ENCODE measurements at places on chromosomes 2 and 18.
A peak's percentile ranks its signal among the peaks of the same experiment; 100 is the strongest.

GRCh38 chr18:79949697-79950487, 1.6 kb downstream of the SLC66A2 start:
- DNase-seq: no peak

GRCh38 chr18:76686737-76687231, 135.6 kb upstream of the ZNF236 start:
- DNase-seq: peak; percentile 52

DNA sequence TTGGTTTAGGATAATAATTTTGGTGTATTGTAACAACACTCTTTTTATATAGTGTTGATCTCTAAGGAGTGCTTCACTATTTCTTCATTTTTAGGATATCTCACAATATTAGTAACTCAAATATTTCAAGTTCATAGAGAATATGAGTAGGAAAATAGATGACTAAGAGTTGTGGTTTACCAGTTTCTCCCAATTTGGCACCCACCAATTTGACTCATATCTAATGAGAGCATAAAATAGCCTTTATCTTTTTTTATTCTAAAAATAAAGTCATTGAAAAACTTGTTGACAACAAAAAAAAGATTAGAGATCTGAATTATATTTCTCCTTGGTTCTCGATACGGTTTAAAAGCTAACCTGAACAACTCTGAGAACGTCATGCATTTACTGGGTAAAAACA, 204.0 kb downstream of the PARD3B start:
- DNase-seq: no peak

DNA sequence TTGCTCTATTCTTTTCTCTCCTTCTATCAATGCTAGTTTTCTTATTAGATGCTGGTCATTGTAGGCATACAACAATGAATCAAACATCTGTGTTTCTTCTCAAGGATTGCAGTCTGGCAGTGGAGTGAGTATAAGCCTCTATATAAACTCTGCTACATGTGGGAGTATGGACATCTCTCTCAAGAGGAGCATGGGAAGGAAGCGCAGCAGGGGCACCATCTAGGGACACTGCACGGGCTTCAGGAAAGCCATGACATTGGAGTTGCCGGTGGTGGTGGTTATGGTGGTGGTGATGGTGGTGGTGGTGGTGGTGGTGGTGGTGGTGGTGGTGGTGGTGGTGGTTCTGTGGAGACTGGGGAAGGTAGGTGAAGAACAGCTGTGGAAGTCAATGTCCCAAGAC, 462.6 kb downstream of the RNF144A start:
- no peak for DNase-seq

DNA sequence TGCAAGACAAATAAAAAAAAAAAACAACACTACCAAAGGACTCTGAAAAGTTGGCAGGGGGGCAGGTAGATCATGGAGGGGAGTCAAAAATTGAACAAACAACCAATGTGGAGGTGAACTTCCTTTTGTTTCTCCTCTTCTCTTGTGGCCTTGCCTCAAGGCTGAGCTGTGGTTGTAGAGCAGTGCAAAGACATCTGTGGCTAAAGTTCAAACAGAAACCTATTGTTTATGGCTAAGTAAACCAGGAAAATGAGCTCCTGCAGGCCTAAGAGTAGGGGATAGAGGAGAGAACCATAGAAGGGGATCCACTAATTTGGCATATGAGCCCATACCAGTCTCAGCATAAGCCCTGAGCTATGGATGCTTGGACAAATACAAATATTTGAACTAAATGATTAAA, 40.2 kb upstream of the EGR4 start:
- no peak for DNase-seq

GRCh38 chr2:120647487-120647886, 88.2 kb upstream of the GLI2 start:
- DNase-seq: no peak

Measured in NCI-H1105 (cell line).